ENCODE measurements at places on chromosomes 6 and 20.
A peak's percentile ranks its signal among the peaks of the same experiment; 100 is the strongest.

DNA sequence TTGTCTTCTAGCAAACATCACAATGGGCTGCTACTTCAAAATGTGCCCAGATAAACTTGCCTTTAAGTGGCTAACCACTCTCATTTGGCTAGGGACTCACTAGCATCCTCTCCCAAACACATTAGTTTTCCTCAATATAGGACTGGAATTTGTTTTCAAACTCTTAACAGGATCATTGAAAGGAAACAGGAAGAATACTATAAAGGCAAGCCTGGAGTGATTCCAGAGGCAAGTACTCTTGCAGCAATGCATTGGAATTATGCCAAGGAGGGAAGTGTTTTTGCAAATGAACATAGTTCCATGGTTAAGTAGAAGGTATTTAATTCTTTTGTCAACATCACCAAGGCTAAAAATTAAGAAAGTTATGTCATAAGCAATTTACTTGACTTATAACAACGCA, 12.2 kb downstream of the EPHA7 start:
- peak; percentile 66 for DNase-seq

DNA sequence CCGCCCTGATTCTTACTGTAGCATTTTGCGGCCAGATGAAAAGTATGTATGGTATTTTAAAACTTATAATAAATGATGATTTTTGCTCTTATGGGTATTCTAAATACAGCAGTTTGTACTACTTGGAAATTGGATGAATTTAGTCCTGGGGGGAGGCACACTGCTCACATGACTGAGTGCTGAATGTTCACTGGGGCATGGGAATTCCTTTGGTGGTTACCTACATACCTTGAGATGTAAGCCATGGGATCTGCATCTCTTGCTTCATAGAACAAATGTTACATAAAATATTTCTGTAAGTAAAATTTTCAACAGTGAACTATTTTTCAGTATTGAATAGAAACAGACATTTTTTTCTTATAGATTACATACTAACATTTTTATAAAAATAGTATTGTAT, 71.1 kb downstream of the FIG4 start:
- no peak for DNase-seq

GRCh38 chr6:18861204-18861603, 474.1 kb downstream of the RNF144B start:
- DNase-seq: no peak

- no peak for DNase-seq
These were observed 538.0 kb upstream of the ID4 start for GRCh38 chr6:19299129-19299528.

DNA sequence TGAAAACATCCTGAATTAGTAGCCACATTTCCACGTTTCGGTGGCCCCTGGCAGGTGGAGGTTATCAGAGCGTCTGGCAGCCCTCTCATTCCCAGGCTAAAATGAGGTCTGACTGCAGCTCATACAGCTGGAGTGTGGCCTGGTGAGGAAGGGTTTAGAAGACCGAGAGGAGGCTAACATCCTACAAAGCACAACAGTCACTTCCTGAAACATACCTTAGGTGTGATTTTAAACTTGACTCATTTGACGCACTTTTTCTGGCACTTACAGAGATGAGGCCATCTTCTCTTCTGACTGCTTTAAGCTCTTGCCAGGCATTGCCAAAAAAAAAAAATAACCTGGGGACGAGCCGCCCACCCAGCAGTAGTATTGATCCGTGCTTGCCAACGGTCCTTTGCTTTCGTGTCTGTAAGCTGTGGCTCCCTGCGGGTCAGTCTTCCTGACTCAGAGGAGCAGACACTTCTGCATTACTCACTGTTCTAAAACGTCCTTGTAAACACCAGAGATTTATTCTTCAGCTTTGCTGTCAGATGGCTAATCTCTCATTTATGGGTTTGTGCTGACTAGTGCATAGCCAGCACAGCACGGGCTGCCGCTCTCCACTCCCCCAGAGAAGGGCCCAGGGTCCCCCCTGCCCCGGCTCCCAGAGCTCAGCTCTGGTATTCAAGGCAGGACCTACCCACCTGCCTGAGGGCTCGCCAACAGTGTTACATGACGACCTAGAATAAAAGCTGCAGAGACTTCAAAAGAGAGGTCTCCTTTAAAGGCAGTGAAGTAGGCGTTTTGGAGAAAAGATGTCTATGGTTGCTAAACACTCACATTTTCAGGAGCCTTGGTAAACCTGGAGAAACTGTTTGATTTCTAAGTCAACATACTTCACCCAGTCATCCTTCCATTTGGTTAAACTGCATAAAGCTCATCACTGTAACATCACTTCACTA, 78.5 kb upstream of the FRMD1 start:
- peak; percentile 26 for DNase-seq

DNA sequence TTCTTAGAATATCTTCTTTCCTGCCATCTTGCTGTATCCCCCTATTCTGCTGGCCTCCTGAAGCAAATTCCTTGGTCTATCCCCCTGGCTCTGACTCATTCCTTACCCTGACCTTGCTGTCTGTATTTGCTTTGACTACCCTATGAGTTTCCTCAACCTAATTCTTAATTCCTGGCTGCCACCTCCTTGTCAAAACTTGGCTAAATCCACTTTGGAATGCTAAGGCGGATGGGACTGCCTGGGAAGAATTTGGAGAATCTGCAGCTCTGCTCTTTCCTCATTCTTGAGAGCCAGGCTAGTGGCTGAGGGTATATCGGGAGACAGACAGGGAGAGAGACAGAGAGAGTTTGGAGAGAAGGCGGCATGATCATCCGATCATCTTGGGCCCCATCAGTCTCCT, 24.4 kb downstream of the CAP2 start:
- peak; percentile 91 for DNase-seq

- DNase-seq: no peak
These were observed 16.1 kb downstream of the BPIFB1 start for GRCh38 chr20:33299111-33299603.

DNA sequence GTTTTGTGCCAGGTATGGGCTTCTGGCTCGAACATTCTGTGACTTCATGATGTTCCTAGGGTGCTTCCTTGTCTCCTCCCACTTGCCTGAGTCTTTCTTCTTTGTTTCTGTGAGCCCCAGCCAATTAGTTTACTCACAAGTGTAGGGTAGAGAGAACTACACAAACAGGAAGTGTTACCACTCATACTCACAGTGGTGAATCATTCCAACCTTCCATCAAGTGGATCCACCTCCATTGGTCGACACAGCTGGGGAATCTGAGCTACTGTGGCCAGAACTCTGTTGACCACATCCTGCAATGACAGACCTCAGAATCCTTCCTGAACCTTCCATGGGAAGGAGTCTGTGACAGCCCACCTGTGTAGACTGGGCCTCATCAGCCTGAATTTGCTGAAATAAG, 76.8 kb downstream of the UNC5CL start:
- DNase-seq: peak; percentile 80

DNA sequence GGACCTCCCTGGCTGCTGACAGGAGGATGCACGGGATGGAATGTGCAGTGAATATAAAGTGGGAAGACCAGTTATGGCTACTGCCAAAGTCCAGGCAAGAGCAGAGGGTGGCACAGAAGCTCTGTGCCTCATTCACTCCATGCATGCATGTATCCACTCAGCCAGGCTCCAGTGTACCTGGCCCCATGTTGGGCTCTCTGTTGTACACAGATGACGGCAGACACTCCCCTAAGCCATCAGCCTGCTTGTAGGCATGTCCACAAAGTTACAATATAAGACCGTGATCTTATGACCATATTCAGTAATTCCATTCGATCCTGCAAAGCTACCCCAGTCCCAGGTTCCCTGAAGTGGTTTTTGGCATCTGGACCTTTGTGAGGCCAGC, 116.8 kb downstream of the PREX1 start:
- no peak for DNase-seq

GRCh38 chr6:156919370-156919769, 142.2 kb downstream of the ARID1B start:
- no peak for DNase-seq

DNA sequence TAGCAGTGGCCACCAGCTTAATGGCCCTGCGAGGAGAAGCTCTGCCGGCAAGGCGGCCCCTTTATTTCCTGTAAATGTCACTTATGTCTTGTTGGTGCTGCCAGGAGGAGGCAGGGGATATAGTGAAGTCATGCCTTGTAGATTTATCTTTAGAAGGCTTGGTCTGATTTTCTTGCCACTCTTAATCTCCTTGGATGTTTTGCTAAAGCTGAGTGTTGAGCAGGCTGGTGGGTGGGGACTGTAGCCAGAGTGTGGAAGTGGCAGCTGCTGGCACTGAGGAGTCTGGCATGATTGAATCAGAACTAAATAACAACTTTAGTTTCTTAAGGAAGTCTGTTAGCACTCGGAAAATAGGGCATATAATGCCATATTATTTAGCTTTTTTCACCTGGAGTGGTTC, 77.9 kb downstream of the PHF20 start:
- no peak for DNase-seq

DNA sequence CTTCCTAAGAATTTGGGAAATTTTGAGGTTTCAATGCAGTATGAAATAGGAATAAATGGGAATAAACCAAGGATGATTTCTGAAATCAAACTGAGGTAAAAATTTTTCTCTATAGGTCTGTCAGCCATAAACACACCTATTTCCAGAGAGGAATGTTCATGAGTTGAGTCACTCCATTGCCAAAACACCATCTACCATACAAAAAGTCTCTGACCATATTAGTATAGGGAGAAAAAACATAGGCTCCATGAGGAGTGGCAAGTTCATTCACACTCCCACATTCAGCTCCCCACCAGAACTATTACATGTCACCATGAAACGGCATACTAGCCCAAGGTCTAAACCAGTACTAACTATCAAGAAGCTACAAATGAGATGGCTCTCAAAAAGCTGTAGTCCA, 9.6 kb downstream of the ZNF318 start:
- no peak for DNase-seq

- DNase-seq: no peak
These were observed 6.3 kb upstream of the LYRM2 start for GRCh38 chr6:89644864-89645263.

DNA sequence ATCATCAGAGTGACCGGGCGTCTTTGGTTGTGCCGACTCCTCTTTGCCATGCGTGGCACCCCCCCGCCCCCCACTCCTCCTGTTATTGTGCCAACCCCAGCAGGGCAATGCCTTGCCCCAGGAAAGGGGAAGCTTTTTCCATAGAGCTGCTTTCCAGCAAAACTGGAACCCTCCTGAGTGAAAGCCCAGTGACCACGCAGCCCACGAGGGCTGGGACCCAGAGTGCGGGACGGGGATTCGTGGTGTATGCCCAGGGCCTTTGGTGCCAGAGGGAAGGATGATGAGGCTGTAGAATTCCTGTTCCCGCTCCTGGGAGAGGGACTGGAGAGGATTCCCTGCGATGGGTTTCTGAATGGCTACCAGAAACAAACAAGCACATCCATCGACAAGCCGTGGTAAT, 116.8 kb upstream of the BACH2 start:
- no peak for DNase-seq

GRCh38 chr6:75300531-75300855, 15.9 kb upstream of the TMEM30A start:
- no peak for DNase-seq

DNA sequence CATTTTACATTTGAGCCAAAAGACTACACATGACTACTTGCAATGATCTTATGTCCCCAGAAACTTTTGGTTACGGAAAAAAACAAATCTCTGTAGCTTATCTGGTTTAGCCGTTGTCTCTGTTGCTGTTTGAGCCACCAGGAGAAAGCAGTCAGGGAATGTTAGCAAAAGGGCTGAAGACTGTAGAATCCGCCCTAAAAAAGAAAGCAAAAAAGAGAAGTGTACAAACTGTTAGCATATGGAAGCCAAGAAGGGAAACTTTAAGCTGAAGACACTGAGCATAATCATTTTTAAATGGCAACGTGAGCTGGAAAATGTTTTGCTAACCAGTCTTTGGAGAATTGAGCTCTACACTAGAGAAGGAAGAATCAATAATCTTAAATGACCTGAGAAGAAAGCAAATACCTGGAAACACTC, 69.9 kb upstream of the MYLIP start:
- no peak for DNase-seq

GRCh38 chr6:73516514-73517489, 4.0 kb downstream of the EEF1A1 start:
- no peak for DNase-seq

GRCh38 chr6:64290867-64291266, 655.3 kb downstream of the PHF3 start:
- DNase-seq: no peak

DNA sequence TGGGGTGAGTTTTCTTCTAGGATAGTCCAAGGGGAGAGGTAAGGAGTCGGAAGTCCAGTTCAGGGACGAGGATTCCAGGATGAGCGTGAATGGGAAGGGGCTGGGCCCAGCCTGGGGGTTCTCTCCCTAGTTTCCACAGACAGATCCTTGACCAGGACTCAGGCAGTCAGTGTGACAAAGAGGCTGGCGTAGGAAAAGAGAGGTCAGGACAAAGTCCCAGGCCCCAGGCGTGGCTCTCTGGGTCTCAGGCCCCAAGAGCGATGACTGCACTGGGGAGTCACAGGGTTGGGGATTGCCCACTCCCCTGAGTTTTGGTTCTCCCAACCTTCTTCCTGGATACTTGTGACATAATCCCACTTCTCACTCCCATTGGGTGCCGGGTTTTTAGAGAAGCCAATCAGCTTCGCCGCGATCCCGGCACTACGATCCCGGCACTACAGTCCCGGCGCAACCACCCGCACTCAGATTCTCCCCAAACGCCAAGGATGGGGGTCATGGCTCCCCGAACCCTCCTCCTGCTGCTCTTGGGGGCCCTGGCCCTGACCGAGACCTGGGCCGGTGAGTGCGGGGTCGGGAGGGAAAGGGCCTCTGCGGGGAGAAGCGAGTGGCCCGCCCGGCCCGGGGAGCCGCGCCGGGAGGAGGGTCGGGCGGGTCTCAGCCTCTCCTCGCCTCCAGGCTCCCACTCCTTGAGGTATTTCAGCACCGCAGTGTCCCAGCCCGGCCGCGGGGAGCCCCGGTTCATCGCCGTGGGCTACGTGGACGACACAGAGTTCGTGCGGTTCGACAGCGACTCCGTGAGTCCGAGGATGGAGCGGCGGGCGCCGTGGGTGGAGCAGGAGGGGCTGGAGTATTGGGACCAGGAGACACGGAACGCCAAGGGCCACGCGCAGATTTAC, 46.2 kb upstream of the TRIM26 start:
- peak; percentile 50 for DNase-seq

GRCh38 chr20:48156951-48157700, 371.8 kb upstream of the SULF2 start:
- no peak for DNase-seq

GRCh38 chr6:53041356-53041755, 23.8 kb upstream of the FBXO9 start:
- no peak for DNase-seq

GRCh38 chr6:44058617-44059358, 68.5 kb downstream of the MRPL14 start:
- DNase-seq: peak; percentile 94

- DNase-seq: no peak
These were observed 25.3 kb downstream of the NTSR1 start for GRCh38 chr20:62733891-62734290.
